Thymus (tissue), 14 donors: ENCODE measurements at places on chromosomes 3 and 15. TPM values are rescaled to one million over a fixed set of nuclear protein-coding genes. Genes with fewer than 3 reads are reported as not detected.
A peak's percentile ranks its signal among the peaks of the same experiment; 100 is the strongest.

DNA sequence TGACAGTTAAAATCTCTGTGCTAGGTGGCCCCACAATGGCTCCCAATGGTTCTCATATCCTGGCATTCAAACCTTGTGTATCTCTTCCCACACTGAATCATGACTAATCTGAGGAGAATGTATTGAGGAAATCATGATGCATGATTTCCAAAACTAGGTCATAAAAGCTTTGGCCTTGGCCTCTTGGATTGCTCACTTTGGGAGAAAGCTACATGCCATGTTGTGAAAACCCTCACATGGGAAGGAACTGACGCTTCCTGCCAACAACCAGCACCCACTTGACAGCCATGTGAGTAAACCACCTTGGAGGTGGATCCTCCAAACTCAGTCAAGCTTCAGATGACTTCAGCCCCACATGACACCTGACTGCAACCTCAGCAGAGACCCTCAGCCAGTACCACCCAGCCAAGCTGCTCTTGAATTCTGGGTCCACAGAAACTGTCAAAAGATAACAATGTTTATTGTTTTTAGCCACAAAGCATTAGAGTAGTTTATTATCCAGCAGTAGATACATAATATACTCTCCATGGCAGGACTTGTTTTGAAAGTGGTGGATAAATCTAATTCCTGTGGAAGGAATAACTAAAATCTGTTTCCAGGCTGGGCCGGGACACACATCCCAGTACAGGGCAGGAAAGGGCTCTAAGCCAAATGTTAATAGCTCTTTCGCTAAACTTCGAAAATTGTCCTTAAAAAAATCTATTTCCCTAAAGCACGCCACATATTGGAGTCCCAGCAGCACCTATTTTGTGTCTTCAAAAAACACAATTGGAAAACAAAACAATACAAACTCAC, 1.0 kb upstream of the ZNF620 start:
- DNase-seq, result no peak

DNA sequence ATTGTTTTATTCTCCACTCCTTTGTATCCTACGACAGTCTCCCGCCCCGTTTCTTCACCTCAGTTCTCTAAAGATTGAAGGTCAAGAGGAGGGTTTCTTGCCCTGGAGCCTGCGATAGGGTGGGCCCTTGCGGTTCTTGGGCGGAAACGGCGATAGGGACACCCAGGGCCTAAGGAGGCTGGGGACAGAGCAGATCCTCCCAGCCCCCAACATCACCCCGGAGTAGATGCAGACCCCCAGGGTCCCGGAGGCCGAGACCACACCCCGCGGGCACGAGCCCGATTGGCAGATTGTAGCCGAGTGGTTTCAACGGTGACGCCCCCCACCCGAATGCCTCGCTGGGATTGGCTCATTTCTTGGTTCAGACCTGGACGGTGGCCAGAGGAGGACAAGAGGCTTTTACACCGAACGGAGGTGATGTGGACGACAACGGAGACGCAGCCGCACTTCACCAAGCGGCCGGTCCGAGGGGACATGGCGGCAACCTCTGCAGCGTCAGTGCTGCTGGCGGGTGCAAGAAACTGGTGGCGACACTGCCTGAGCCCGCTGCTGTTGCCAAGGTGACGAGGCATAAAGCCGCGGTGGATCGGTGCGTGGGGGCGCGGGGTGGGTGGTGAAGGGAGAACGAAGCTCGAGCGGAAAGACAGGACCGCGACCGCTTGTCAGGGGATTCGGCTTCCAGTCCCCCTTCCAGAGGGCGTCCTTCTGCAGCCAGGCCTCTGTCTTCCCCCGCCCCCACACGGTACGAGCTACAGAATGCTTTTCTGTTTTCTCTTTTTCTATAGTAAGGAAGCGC, 19.0 kb upstream of the MCF2L2 start:
- peak; percentile 22 for DNase-seq

The CPLX3 gene
- 1.1 TPM for polyA plus RNA-seq

DNA sequence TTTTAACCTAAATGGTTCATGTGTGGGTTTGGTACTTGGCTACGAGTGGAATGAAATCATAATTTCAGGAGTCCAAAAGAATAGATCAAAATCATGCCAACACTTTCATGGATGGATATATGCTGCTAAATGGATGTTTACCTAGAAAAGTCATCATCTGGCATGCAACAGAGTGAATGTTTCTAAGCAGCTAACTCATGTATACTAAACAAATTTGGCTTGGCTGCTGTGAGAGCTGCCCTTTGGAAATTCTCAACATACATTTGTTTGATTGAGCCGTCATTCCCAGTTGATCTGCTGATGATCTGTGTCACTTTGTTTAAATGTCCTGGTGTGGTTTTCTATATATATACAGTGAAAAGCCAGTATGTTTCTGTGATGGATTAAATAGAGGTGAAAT, 263.3 kb downstream of the MECOM start:
- DNase-seq, result no peak

DNA sequence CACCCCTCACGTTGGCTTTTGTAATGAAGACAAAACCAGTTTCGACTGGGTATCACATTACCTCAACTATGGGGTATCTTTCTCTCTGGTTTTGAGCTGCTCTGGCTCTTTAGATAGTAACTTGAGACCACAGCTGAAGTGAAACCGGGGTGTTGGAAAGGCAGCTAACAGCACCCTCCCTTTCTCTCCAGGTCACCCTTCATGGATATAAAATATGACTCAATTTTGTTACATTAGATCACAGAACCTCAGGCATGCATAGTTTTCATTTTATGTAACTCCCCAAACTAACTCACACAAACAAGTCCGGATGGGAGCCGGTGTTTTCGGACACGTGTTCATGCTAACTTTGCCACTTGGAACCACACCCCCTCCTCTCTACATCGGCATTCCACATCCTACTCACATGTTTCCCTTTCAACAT, 90.7 kb downstream of the NR2F2 start:
- DNase-seq, result no peak

GRCh38 chr3:158672215-158673176, at the start of gene LXN:
LXN (minus strand) TSS chr3:158672648; CDS start chr3:158672478, 170 bp downstream.
- DNase-seq, result peak; percentile 69

DNA sequence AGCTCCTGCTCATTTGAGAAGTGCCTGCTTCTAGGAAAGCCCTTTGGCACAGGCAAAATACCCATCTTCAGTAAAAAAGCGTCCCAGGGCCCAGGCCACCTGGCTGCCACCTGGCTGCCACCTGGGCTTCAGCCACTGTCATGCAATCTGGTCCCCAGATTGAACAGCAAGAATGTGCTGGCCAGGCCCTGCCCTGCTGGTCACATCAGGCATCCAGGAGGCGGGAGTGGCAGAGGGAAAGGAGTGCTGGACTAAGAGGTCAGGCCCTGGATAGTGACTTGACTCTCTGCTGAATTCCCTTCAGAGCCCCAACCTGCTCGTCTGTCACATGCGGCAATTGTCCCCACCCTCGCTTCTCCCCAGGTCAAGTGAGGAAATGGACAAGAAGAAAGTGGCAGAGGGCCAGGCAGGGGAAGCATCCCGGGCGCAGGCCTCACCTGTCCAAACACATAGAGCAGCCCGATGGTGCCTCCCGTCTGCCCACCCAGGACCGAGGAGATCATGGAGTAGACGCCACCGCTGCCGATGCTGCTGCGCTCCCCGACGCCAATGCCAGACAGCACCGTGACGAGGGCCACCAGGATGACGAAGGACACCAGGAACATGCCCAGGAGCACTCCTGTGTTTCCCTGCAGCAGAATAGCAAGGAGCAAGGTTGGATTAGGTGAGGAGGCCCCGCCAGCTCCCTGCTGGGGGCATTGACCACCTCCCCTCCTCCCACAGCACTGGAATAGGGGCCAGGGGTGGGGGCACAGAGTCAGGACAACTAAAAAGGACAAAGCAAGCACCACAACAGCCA, 25.5 kb downstream of the SLC12A8 start:
- DNase-seq, result no peak

The LRRC49 gene
- polyA plus RNA-seq, result 5.7 TPM

- DNase-seq, result no peak
These were observed 3.4 kb upstream of the MITF start for GRCh38 chr3:69735893-69736292.

GRCh38 chr15:67120839-67121643, 55.6 kb downstream of the SMAD3 start:
- DNase-seq, result no peak

DNA sequence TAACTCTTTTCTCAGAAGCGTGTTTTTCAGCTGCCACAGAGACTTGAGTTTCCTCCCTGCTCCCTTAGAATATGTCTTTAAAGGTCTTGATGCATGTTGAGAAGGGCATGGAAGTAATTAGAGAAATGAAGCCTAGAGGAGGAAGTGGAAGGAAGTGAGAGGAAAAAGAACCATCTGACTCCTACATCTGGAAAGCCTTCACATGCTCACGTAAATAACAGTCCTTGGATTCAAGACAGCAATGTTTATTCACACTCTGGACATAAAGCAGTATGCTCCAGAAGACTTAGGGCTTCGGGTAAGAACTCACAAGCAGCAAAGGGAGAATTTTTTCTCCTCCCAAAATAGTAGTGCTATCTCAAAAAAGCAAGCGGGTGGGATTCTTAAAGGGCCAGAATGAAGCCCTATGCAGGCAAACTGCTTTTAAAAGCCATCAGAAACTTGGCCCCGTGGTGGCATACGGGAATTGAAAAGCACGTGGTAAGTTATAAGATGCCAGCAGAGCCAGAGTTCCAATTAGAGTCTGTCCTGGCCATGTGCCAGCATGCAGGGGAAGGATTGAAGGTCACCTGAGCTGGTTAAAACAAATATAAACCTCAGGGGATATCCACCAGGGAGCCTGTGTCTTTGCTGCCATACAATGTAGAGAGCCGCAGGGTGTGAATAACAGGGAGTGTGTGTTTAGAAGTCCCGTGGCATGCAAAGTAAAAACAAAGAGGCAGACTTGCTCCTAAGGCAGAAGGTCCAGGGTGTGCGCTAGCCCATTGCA, 380.8 kb upstream of the NDN start:
- no peak for DNase-seq

GRCh38 chr15:78370013-78370412, 29.9 kb downstream of the CRABP1 start:
- DNase-seq, result no peak

The ITPKA gene
- polyA plus RNA-seq, result 0.66 TPM

- no peak for DNase-seq
These were observed 29.7 kb upstream of the OR4F6 start for GRCh38 chr15:101773496-101774100.

DNA sequence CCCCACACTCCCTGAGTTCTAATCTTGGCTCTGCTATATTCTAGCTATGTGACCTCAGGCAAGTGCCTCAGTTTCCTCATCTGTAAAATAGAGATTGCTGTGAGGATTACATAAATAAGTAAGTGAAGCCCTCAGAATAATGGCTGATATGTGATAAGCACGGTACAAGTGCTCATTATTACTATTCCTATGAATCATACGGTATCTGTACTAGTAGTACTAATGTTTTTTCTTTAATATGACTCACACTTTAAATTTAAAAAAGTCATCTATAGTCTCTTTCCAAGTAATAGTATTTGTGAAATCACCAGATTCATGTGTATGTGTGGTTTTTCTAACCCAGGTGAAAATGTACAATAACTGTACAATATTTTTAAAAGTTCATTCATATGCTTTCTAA, 58.7 kb downstream of the CLDN11 start:
- DNase-seq, result no peak

The CPNE9 gene
- 0.27 TPM for polyA plus RNA-seq

DNA sequence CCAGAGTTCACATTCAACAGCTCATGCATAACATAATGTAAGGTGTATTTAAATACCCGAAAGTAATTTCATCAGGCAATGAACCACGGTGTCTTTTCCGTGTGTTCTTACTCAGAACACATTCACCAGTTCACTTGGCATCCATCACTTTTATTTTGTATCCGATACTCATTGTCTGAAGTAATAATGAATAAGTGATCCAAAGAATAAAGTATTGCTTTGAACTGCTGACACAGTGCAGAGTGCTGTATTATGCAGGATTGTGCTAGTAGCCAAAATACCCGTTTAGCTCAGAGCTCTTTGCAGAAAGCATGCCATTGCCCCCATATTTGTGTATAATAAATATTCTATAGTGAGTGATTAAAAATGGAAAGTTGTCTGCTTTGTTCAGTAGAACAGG, 460.9 kb upstream of the KCNMB2 start:
- DNase-seq, result no peak

DNA sequence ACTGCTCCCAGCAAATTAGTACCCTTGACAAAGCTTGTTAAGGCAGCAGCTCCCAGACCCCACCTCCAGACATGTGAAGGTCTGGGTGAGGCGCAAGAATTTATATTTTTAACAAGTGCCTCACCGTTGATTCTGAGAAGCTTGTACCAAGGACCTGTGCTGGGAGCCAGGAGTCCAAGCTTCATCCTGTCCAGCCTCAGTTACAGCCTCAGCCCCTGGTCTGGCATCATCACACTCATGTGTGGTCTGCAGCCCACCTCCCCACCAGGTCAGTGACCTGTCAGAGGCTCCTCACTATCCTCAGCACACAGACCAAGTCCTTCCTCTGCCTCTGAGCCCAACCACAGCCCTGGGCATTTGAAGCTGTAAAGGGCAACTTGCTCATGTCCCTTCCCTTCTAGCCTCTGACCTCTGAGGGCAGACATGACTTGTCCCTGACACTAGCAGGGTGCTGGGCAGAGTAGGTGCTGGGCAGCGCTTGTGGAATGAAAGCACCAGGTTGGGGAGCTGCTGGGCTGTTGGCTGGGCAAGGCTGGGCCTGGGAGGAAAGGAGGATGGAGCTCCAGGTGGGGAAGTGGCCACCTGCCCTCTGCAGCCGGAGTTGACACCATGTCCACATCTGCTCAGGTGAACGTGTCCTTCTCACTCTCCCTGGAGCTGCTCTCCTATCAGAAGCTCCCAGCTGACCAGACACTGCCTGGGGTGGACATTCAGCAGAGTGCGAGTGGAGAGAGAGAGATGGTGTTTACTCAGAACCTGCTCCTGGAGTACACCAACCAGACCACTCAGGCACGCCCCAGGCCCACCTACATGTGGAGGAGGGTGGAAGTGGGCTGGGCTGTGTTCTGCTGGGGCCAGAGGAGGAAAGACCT, 16.9 kb downstream of the ACAA1 start:
- no peak for DNase-seq

DNA sequence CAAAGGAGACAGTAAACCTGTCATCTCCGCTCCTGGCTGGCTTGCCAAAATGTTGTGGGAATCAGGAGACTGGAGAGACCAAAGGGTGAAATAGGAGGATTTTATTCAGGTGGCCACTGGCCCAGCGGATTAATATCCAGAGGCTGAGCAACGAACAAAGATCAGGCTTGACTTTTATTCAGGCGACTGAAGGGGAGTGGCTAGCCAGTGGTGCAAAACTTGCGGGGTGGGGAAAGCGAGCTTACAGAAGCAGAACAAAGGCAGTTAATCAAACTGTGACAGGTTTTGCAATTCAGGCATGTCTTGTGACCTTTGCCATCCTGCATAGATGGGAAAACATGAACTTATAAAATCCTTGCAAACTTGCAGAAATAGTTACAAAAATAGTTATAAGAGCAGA, 19.8 kb upstream of the ACAD9 start:
- no peak for DNase-seq

DNA sequence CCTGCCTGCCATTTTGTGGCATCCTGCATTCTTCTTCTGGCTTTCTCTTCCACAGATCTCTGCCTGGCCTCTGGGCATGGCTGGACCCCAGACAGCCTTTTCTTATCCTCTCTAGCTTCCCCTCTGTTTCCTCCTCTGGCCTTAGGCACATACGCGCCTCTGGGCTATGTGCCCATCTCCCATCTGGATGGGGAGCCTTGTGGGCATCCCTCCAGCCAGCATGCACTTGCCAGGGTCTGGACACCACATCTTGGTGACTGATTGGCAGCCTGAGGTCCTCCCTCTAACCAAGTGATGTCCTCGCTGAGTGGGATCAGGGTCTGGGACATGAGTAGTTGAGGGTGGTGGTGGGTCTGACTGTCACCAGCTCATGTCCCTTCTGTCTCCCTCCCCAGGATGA, 12.8 kb downstream of the PLEKHO2 start:
- DNase-seq, result no peak

The GLDN gene
- 1.3 TPM for polyA plus RNA-seq

- no peak for DNase-seq
These were observed 72.5 kb downstream of the MRPL46 start for GRCh38 chr15:88394553-88395145.
